ENCODE measurements at places on chromosomes 16 and 17.

GRCh38 chr16:54050459-54051210, 236.0 kb downstream of the IRX3 start:
- no peak for DNase-seq

DNA sequence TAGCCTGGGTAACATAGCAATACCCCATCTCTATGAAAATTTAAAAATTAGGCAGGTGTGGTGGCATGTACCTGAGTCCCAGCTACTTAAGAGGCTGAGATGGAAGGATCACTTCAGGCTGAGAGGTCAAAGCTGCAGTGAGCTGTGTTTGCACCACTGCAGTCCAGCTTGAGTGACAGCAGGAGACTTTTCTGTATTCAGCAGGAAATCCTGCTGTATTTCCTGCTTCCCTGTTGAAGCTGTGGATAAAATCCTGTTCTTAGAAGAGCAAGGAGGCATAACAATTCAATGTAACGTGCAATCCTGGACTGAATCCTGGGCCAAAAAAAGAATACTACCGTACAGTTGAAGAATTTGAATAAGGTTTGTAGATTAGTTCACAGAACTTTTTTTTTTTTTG, 62.2 kb downstream of the FBXL20 start:
- no peak for DNase-seq

- DNase-seq: no peak
These were observed 18.1 kb downstream of the CALB2 start for GRCh38 chr16:71376465-71377157.

- DNase-seq: peak; percentile 93
These were observed 41.8 kb downstream of the BRD7 start for GRCh38 chr16:50326835-50327465.

DNA sequence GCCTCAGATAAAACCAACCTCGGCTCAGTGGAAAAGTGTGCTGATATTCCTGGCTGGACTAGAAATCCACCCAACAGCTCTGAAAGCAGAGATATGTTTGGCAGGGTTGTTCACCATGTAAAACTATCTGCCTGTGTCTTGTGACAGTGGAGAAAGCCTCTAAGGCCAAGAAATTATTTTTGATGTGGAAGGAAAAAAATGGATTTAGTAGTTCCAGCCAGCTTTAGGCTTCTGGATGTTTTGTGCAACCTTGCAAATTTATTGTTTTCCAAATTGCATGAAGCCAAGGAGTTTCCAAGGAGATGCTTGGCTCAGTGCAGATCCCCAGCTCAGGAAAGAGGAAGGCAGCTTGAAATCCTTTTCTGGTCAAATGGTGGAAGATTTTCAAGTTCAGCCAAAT, 31.6 kb downstream of the TEKT5 start:
- DNase-seq: no peak

- peak; percentile 69 for DNase-seq
These were observed 2.1 kb upstream of the IRX5 start for GRCh38 chr16:54928411-54929089.
